Mammary epithelial cell (primary cell): ENCODE measurements at places on chromosomes 5 and 9. TPM values are rescaled to one million over a fixed set of nuclear protein-coding genes. Genes with fewer than 3 reads are reported as not detected.

Gene EPB41L4B
- total RNA-seq, result 3.5 TPM

Gene PCDHGA12
- 2.0 and 3.2 TPM in 2 replicates for total RNA-seq

Gene ECSCR
- not detected for total RNA-seq

Gene BTNL8
- total RNA-seq, result not detected

Gene PRR16
- 3.2 TPM for total RNA-seq

Gene ORM2
- total RNA-seq, result not detected in 2 replicates

Gene ANXA2R
- total RNA-seq, result 2.2 TPM

Gene ENTPD2
- total RNA-seq, result 19.5 and 23.7 TPM in 2 replicates

Gene PCDHB10
- 1.0 TPM for total RNA-seq

Gene SV2C
- under 0.01 TPM for total RNA-seq

Gene ZBTB6
- 18.3 TPM for total RNA-seq

Gene WNT8A
- not detected in 2 replicates for total RNA-seq

Gene SLC24A2
- total RNA-seq, result under 0.01 TPM

Gene PLPPR1
- 0.33 TPM for total RNA-seq

Gene CA9
- total RNA-seq, result 3.4 and 18.4 TPM in 2 replicates

Gene CNTNAP3B
- total RNA-seq, result 16.6 and 22.8 TPM in 2 replicates

Gene NUTM2G
- not detected in 2 replicates for total RNA-seq

Gene GABBR2
- not detected for total RNA-seq

Gene TMOD1
- total RNA-seq, result not detected

Gene WDR38
- not detected for total RNA-seq

Gene GRHPR
- total RNA-seq, result 163 TPM

Gene BTF3
- total RNA-seq, result 681 and 846 TPM in 2 replicates

Gene GLRA1
- total RNA-seq, result not detected in 2 replicates

Gene RICTOR
- total RNA-seq, result 27.8 and 28.6 TPM in 2 replicates

Gene KCNV2
- total RNA-seq, result not detected in 2 replicates

Gene EDIL3
- 0.33 and 0.37 TPM in 2 replicates for total RNA-seq

Gene PCDHA11
- 2.0 TPM for total RNA-seq

Gene PCDHGC4
- 2.7 TPM for total RNA-seq

Gene SDHA
- total RNA-seq, result 178 and 197 TPM in 2 replicates

Gene PURA
- total RNA-seq, result 15.2 TPM

Gene FOXI1
- not detected for total RNA-seq

Gene ANKRD18B
- total RNA-seq, result 3.0 TPM

Gene SCAI
- 7.7 TPM for total RNA-seq

Gene PPP2R2B
- 2.8 TPM for total RNA-seq

Gene OR1L8
- not detected in 2 replicates for total RNA-seq

Gene DOLK
- total RNA-seq, result 22.0 TPM

Gene CXXC5
- total RNA-seq, result 4.0 and 13.8 TPM in 2 replicates

Gene ENHO
- total RNA-seq, result 0.28 TPM in 1 of 2 replicates, not detected in the other

Gene PDCD1LG2
- 14.5 TPM for total RNA-seq

Gene SHISAL2B
- total RNA-seq, result not detected

Gene CHSY3
- total RNA-seq, result 0.51 and 1.7 TPM in 2 replicates

Gene DIRAS2
- not detected for total RNA-seq
